Fibroblast of villous mesenchyme (primary cell): ENCODE measurements at places on chromosomes 7 and 10.

DNA sequence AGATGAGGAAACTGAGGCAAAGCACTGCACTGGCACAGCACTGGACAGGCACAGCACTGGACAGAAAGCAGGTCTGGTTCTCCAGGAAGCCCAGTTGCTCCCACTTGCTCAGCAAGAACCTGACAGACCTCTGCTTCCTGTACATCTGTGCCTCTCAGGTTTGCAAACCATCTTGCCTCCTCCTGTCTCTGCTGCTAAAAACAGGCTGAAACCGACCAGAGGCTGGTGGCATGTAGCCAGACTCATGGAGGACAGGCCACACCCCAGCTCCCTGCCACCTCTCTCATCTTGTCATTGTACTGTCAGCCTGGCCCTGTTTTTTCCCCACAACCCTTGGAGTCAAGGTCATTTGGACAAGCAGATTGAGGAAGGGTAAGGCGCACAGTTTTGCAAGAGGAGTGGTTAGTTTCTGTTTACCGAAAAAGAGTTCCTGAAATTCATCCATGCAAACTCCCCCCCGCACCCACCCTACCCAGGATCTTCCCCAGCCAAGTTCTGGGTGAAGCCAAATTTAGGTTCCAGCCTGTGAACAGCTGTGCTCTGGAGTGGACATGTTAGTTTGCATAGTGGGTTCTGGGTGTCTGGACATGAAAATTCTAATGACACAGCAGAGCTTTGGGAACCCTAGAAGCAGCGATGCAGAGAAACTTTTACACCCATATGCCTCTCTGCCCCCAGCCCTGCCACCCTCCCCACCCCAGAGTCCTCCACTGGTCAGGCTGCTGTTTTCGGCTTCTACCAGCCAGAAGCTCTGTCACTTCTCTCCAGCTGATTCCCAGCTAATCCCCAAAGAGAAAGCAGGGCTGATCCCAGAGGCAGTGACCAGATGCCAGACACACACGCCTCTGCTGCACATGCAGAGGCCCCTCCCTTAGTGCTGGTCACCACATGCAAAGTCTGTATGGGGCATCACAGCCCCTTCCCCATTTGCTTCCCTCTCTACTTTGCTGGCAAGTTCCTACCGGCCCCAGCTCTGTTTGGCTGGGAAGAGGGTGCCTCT, 8.5 kb upstream of the C10orf105 start:
- DNase-seq, result peak; percentile 50

GRCh38 chr7:106312099-106312871, 27.5 kb upstream of the NAMPT start:
- DNase-seq, result peak; percentile 56

GRCh38 chr7:6234384-6234783, 38.0 kb downstream of the CYTH3 start:
- no peak for DNase-seq

- DNase-seq, result no peak
These were observed 364.7 kb downstream of the SORCS1 start for GRCh38 chr10:106799776-106800175.

DNA sequence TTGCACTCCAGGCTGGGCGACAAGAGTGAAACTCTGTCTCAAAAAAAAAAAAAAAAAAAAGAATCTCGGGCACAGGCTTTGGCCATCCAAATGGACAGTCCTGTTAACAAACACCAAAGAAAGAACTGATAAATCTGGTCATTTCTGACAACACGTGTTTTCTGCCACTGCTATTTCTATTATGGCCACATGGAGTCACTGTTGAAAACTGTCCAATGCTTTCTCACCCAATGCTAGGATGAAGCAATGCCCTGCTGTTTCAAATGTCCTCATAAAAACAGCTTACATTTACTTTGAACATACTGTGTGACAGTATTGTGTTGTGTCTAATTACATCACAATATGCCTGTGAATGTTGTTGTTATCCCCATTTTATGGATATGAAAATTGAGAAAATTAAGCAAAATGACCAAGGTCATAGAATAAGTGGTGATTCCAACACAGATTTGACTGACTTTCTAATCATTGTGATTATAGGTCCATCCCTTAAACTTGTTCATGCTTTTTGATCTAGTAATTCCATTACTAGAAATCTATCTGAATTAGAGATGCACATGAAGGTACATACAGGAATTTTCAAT, 19.9 kb upstream of the MAP3K8 start:
- DNase-seq, result peak; percentile 86

- DNase-seq, result no peak
These were observed 19.1 kb downstream of the UBTD1 start for GRCh38 chr10:97517778-97518300.

DNA sequence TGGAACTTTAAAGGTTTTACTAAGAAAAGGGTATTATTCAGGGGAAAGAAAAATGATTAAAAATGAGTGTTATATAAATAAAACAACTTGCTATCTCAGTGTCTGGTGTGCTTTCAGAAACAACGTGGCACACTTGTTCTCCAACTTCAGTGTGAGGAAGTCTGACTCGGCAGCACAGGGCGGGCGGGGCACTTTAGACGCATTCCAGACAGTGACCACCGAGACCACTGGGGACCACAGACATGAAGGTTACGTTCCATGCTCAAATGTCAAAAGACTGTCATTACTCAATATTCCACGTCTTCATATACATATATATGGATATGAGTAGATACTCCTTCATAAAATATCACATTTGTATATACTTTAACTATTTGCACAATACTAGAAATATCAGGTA, 87.0 kb downstream of the LARP4B start:
- DNase-seq, result peak; percentile 23
